ENCODE measurements at places on chromosomes 11 and 22.

GRCh38 chr11:23563591-23563990 is 703.3 kb upstream of the CCDC179 start:
- DNase-seq, result no peak

DNA sequence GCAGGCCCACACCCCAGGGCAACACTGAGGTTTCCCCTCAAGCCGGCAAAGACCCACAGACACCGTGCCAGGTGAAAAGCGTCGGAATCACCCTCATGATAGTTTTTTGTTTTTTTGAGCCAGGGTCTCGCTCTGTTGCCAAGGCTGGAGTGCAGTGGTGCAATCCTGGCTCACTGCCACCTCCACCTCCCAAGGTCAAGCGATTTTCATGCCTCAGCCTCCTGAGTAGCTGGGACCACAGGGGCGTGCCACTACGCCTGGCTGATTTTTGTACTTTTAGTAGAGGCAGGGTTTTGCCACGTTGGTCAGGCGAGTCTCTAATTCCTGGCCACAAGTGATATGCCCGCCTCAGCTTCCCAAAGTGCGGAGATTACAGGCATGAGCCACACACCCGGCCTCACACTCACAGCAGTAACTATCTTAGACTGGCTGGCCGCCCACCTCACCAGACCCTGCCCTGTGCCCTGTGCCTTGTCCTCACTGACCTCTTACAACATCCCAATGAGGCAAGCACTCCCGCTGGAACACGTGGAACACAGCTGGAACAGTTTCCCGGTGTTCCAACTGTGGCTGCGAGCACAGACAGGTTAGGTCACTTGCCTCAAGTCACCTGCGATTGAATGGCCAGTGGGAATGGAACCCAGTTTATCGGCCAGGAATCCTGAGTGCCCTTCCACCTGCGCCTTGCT is 21.1 kb downstream of the LRRC10B start:
- DNase-seq, result no peak

DNA sequence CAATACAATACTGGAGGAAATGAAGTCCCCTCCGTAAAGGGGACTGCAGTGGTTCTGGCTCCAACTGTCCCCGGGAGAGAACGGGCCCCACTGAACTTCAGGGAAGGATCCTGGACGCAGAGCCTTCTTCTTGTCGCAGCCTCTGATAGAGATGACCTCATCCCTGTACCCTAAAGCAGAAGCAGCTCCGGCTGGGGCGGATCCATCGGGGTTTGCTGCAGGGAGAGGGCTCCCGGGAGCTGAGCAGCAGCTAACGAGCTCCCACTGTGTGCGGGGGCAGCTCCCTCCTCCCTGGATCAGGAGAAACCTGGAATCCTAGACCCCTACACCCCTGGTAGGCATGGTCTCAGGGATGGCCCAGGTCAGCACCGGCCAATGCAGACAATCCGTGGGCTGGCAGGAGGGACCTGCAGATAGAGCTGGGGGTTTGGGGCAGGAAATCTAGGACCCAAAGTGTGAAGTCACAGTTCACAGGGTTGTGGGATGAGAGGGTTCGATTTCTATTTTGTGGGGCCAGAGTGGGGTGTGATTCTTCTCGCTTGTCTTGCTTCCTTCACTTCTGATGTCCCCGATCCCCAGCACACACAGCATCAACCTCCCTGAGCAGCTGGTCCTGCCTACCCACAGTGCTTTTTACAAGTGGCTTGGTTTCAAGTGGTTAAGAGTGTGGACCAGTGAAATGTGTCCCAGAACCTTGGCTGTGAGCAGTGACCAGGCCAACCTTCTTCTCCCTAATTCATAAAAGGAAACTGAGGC is 12.9 kb downstream of the KIAA0930 start:
- no peak for DNase-seq

DNA sequence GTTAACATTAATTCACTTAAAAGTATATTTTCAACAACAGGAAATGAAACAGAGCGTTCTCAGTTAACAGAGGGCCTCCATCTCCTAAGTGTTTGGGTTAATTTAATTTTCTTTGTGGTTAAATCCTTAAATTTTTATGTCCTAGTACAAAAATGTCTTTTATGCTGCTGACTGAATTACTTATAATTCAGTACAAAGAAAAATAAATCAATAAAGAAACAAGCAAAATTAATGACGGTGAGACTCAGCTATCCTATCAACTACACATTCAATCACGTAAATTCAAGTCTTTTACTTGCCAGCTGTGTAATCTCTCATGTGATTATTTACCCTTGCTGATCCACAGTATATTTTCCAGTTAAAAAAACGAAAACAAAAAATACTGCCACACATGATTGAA is 81.4 kb downstream of the BBOX1 start:
- no peak for DNase-seq

- DNase-seq, result no peak
Observed at GRCh38 chr11:36376009-36376887, 80.2 kb downstream of the PRR5L start.

GRCh38 chr11:315051-315481 is 1.2 kb downstream of the IFITM1 start:
- DNase-seq, result no peak

DNA sequence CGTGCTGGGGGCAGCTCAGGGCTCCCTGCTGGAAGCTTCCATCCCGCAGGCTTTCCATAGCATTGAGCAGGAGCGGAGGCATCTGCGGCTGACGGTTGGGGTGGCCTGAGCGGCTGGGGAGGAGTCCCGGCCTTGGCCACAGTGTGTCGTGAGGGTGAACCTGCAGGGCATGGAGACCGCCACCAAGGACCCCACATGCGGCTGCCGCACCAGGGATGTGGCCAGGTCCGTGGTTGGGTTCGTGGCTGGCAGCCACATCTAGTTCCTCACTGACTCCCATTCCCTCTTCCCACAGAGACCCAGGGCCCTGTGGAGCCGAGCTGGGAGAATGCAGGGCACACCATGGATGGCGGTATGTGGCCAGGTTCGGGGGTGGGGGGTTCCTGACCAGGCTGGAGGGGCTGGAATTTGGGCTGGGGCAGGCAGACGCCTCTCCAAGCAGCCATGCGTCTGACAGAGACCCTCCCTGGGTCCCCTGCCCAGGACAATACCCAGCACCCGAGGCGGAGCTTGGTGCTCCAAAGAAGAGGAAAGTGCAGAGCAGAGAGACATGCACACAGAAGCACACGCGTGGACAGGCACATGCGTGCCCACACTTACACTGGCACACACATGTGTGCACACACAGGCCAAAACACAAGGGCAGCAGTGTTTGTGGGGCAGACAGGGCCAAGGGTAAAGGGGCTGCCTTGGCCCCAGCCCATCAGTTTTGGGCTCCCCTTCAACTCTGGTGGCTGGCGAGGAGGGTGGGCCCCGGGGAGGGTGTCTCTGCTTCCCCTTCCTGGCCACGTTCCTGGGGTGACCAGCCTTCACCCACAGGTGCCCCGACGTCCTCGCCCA is 2.7 kb downstream of the MUC5B start:
- no peak for DNase-seq

- no peak for DNase-seq
Observed at GRCh38 chr22:37183432-37184379, 4.3 kb downstream of the C1QTNF6 start.

DNA sequence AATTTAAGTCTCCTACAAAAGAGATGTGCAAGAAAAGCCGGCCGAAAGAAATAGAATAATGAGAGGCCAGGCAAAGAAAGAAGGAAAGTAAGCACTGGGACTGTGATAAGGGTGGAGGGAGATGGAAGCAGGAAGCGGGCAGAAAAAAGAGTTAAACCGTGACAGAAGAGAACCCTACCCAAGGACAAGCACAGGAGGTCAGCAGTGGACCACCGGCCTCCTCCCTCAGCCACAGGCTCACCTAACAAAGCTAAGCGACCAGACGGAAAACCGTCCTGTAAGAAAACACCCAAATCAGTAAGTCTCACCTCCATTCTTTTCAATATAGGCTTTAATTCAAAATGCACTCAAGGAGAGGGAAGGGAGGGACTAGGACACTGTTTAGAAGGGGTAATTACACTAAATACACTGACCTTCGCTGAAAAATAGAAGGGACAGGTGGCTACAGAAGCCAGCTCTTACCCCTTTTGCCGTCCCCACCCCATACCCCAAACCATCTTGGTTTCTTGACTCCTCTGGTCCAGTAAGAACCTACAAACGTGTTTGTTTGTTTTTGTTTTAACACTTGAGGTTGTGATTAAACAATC is 1.9 kb downstream of the FAM181B start:
- no peak for DNase-seq

DNA sequence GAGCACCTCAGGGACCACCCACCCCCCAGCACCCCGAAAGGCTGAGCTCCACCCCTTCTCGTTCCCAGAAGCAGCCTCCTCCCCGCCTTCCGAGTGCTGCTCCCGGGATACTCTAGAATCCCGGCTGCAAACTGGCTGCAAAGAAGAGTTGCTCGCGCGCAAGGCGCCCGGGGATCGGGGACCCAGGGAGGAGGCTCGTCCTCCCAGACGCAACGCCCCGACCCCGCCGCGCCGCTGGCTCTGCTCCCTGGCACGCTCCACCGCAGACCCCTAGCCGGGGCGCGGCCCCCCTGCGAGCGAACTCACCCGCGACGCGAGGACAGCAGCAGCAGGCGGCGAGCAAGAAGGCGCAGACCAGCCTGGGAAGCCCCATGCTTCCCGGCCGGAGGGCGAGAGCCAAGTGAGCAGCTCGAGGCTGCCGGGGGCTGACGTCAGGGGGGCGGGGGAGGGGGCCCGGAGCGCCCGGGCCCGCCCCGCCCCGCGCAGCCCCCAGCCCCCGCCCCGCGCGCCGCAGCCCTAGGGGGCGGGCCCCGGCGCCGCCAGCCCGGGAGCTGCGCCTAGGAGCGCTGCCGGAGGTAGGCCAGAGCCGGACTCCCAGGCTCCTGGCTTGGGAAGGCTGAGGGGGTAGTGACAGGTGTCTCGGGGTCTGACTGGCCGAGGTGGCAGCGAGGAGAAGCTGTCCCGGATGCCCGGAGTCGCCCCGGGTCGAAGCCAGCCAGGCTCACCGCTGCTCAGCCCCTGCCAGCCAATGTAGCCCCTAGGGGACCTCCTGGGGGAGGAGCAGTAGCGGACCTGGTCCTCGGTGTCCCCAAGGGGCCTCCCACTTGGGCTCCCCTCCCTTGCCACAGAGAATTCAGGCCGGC is at the start of gene MCAM:
MCAM (minus strand) TSS at position 402 of the 863 bp plus-strand sequence; CDS start at position 373, 29 bp downstream.
- peak; percentile 64 for DNase-seq

DNA sequence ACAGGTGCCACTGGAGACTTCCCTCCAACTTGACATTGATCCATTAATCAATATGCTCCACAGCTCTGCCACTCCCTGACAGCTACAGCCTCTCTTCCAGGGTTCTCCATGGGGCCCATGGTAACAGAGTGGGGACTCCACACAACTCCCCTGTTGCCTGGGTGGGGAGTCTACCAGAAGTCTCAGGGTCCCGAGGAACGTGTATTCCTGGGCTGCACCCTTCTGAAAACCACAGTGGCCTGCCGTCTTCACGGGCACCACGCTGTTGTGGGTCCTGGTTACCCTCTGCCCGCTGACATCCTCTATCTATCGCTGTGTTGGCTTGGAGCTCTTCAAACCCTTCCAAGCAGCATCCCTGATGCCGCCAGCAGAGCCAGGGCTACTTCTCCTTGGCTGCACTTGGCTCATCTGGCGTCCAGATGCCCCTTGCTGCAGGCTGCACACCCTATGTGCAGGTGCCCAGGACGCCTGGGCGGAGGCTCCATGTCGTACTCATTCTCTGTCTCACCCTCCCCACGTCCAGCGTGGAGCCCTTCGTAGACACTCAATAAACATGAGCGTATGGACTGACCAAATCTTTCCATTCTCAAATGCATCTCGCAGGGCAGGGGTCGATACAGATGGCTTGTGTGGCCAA is 1341.8 kb downstream of the TBC1D22A start:
- DNase-seq, result no peak

GRCh38 chr11:31822175-31822926 is 11.2 kb upstream of the PAX6 start:
- DNase-seq, result no peak

GRCh38 chr11:19352771-19353160 is 112.0 kb upstream of the E2F8 start:
- no peak for DNase-seq

- no peak for DNase-seq
Observed at GRCh38 chr11:23668324-23668723, 808.0 kb upstream of the CCDC179 start.

DNA sequence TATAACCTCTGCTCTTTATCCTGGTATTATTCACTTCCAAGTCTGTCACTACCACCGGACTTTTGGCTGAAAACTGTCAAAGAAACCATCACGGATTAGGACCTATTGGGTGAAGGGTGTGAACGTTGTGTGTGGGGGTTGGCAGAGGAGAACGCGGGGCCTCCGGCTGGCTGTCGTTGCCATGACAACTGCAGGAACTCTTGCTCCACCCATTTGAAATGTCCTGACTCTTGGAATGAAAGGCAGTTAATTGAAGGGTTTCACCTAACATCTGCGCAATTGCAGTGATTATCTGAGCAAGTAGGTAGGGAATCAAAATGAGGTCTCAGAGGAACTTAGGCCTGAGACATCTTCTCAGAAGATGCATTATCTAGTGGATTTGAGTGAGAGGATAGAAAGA is 60.9 kb upstream of the CLMP start:
- no peak for DNase-seq

DNA sequence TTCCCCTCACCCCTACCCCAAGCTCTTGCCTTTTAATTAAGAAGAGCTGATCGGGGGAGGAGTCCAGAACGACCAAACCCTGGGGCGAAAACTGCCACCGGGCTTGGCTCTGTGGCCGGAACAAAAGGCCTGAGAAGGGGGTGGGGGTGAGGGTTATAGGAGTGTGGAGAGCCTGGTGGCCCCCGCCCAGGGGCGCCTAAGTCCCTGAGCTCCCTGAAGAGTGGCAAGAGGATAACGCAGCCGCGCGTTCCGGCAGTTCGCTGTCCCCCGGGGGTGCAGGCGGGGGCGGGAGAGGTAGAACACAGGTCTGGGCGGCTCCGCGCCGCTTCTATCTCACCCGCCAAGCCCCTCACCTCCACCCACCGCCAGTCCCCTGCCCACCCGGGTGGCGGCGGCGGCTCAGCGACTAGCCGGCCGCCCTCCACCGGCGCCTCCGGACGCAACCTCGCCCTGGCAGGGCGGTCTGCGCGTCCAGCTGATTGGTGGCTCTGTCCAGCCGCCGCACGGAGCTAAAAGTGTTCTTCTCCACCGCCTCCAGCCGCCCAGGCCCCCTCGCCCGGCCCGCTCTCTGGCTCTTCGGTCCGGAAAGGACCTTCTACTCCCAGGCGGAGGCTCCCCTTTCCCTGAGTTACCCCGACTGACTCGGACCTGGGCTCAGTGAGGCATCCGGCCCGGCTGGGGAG is 18.7 kb upstream of the BDNF start:
- DNase-seq, result no peak

DNA sequence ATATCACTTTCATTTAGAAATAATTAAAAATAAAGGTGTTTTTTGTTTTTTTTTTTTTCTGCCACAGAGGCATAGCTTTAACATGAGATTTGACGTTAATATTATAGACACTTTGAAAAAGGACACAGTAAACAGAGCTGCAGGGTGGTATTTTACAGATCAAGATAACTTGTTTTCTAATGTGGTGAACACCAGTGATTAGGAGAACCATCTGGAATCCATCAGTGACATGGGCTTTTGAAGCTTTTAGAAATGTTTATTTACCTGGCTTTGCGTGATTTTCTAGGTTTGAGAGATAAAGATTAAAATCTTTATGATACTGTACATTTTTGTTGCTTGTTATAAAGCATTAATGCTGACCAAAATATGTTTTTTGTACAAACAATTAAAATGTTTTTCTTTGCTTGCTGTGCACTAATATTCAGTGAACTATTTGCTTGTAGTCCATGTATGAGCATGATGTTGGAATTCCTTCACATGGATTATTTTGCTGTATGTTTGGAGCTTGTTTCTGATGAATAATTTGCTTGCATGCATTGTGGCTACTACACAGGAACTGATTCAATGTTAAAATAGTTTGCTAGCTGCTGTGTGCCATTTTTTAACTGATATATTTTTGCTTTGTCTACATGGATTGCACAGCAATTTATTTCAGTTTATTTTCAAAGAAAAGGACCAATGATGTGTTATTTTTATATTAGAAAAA is 352.1 kb upstream of the NARS2 start:
- no peak for DNase-seq

Data from nucleus accumbens (tissue), 56 donors.